ENCODE measurements at places on chromosomes 16 and 17. TPM values are rescaled to one million over a fixed set of nuclear protein-coding genes. Genes with fewer than 3 reads are reported as not detected.

The C17orf107 gene
- 1.3 TPM for polyA plus RNA-seq

DNA sequence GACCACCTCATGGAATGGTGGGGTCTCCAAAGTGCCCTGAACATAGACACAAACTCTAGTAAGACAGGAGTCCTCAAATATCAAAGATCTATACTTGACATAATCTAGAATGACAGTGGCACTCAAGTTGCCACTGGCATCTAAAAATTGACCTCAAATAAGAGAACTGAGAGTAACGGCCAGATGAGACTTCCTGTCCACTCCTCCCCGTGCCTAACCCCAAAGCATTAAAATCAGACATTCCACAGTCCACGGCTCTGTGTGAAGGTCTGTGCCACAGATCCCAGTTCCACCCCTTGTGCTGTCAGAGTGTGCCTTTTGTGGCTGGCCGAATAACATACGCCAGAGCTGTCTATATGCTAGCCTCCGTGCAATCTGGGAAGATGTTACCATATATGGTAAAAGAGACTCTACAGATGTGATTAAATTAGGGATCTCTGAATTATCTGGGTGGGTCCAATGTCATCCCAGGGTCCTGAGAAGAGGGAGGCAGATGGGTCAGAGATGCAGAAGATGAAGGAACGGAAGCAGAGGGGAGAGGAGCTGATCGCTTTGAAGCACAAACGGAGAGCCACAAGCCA lies 21.0 kb upstream of the EVPL start:
- DNase-seq: no peak

DNA sequence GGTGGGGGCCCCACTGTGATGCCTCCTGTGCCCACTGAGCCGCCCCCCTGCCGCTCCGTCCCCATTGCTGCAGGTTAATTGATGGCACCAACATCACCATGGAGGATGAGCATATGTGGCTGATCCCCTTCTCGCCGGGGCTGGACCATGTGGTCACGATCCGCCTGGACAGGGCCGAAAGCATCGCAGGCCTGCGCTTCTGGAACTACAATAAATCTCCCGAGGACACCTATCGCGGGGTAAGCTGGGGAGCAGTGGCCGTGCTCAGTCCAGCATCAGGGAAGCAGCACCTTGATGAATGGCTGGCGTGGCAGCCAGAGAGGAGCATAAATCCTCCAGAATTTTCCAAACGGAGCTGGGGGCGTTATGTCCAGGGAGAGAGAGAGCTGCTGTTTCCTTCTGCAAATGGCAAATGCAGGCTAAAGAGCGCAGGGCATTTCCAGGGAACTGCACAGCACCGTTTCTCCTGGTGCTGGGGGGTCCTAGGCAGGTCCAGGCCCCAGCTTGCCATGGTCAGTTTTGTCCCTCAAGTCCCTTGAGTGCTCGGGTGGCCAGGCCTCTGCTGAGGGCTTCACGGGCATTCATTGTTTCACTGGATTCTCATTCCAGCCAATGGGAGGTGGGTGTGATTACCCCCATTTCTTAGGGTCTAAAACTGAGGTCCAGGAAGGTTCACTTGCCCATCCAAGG lies 216.4 kb downstream of the KATNIP start:
- no peak for DNase-seq

DNA sequence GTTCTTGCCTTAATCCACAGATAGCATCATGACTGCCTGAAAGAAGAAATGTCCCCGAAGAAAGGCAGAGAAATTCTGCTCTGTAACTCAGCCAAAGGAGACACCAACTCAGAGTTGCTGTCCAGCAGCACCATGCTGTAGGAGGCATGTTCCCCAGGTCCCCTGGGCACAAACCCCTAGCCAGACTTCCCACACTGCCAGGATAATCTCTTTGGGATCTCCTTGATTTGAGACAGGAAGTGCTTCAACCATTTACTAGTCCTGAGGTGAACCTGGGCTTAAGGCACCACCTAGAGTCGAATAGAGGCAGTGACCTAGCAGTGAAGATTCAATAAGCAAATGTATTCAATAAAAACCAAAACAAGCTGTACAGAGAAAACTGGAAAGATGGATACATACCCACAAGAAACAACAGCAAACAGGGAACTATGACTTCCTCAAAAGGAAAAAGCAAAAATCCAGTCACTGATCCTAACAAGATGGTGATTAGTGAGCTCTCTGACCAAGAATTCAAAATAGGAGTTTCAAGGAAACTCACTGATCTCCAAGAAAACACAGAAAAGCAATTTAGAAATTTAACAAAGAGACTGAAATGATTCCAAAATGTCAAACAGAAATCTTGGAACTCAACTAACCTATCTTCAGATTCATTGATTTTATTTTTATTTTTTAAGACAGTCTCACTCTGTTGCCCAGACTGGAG lies 5.7 kb downstream of the OR4D2 start:
- no peak for DNase-seq

The WNT9B gene
- polyA plus RNA-seq: 0.06 TPM

GRCh38 chr16:3690980-3691720 lies 26.2 kb downstream of the TRAP1 start:
- no peak for DNase-seq

GRCh38 chr17:79007504-79008381 lies 1.8 kb downstream of the CANT1 start:
- no peak for DNase-seq

The ZNF469 gene
- polyA plus RNA-seq: 4.9 TPM

GRCh38 chr17:77356109-77356689 lies 215.4 kb downstream of the SEC14L1 start:
- no peak for DNase-seq

DNA sequence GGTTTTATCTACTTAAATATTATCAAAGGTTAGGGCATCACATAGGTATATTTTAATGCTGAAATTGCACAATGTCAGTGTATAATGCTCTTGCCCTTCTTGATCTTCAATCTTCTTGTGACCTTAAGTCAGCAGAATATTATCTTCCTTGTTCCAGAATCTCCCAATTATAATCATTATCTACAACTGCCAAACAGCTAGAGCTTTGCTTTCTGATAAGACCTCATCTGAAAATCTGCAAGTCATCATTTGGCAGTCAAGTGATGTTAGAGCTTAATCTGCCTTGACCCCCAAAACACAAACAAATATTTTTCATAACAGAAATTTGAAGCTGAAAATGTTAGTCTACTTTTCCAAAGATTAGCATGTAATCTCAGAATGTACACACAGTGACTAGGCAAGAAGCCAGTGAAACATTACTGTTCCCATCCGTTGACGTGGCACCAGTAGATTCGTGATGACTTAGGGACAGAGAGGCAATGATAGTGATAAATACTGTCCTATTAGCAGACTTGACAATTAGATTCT lies 19.8 kb downstream of the REXO5 start:
- no peak for DNase-seq

DNA sequence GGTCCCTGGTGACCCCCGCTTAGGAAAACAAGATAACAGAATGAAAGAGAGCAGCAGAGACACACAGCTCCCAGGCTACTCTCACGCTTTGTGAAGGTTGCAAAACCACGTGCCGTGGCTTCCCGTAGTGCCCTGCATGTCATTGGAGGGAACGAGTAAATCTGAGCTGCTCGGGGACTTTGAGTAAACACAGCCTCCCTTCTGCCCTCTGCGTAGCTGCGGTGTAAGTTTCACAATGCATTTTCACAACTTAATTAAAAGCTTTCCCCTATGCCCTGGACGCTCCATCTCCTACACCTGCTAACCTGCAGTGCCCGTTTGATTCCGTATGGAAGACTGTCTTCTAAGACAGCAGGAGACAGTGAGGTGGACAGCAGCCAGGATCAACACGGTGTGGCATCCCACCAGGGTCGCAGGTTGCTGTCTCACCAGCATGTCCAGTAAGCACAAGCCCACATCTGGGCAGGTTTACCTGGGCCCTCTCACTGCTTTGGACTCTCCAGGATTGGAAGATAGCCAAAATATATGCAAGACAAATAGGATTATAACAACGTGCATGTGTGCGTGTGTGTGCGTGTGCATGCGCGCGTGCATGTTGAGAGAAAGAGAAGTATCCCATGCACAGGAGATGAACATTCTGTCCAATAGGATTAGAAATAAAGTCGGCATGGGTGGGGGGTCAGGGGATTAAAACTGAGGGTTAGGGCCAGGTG lies 116.4 kb upstream of the RCVRN start:
- no peak for DNase-seq

DNA sequence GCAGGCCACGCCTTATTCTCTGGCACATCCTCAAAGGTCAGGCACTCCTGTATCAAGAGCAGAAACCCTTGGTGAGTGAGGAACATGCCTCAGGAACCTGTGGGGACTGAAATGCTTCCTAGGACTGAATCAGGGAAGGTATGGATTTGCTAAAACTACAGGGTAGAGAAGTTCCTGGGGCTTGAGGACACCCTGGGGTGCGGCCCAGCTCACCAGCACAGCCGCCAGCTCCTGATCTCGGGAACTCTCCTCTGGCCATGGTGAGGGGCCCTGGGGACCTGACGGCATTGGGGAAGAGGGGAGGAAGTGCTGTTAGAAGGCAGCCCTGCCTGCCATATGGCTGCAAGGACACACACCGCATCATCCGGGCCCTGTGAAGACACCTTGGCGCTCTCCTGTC lies 7.5 kb downstream of the ZSCAN10 start:
- no peak for DNase-seq

DNA sequence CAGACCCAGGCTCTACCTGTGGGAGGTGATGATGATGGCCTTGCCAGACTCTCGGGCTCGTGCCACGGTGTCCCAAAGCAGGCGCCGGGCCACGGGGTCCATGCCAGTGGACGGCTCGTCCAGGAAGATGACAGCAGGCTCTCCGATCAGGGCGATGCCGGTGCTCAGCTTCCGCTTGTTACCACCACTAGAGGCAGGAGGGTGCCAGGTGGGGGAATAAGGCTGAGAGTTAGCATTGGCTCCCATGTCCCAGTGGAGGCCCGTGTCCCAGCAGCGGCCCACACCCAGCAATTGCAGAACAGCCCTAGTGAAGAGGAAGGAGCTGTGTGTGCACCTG lies 10.3 kb upstream of the RNPS1 start:
- DNase-seq: no peak

- no peak for DNase-seq
Observed at GRCh38 chr16:67805718-67806427, 487 bp downstream of the RANBP10 start.

The CCNF gene
- 6.2 TPM for polyA plus RNA-seq

DNA sequence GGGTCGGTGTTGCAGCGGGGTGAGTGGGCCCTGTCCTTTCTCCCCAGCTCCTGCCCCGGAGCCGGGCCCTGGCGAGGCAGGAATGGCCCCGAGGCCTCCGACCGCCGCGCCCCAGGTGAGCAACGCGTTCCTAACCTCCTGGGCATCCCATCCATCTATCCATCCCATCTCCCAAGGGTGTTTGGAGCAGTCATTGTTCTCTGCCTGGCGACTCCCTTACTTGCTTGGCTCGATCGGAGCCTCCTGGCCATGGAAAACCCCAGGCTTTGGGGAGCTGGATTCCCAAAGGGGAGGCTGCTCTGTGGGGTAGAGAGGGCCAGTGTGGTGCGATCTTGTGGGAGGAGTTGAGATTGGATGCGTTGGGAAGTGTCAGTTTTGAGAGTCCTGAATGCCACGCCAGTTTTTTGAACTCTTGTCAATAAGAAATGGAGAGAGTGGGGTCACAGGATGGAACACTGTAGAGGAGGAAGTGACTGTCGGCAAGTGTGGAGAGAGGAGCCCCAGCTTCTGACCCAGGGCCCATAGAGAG lies 684 bp downstream of the ZFP90 start:
- no peak for DNase-seq

DNA sequence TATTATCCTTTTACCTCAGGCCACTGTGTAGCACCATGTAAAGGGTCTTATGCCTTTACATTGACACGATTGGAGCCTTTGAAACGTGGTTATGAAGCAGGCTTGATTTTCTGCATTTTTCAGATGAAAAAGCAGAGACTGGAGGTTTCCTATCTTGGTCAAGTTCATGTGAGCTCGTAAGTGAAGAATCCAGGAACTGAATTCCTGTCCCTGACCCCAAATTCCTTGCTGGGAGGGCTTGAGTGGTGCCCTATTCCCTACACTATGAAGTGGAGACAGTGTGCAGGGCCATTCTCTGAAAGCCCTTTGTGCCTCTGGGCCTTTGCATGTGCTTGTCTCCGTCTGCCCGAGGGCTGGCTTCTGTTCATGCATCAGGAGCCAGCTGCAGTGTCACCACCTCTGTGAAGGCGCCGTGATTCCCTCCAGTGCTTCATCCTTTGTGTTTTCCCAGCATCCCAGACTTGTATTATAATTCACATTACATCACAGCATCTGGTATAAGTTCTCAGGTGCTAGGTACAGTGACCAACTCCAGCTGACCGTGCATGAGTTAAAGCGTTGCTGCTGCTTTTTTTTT lies 181.1 kb downstream of the SNX29 start:
- no peak for DNase-seq

The CHST6 gene
- polyA plus RNA-seq: 2.1 TPM

- no peak for DNase-seq
Observed at GRCh38 chr16:89709166-89709565, 7.7 kb upstream of the SPATA2L start.

GRCh38 chr17:37640015-37640414 lies 3.2 kb downstream of the DDX52 start:
- DNase-seq: no peak

- no peak for DNase-seq
Observed at GRCh38 chr16:73750639-73751038, 546.0 kb upstream of the PSMD7 start.

The NOXO1 gene
- polyA plus RNA-seq: 1.4 TPM

The ZPBP2 gene
- polyA plus RNA-seq: not detected

DNA sequence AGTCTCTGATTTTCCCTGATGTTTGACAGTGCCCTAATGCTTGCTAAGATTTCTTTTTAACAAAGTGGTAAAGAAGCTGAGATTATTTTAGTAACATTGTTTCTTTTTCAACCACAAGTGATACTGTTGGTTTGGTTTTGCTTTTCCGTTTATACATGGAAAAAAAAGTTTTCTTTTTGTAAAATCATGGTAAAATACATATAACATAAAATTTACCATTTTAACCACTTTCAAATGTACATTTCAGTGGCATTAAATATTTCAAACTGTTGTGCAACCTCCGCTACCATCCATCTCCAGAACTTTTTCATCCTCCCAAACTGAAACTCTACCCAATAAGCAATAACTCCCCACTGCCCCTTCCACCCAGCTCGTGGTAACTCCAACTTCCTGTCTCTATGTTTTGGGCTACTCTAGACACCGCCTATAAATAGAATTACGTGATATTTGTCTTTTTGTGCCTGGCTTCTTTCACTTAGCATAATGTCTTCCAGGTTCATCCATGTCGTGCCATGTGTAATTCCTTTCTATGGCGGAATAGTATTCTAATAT lies 4.6 kb downstream of the CIITA start:
- no peak for DNase-seq

- DNase-seq: no peak
Observed at GRCh38 chr16:60905811-60906210, 1130.4 kb downstream of the CDH8 start.

The NLRP1 gene
- polyA plus RNA-seq: 69.1 TPM

DNA sequence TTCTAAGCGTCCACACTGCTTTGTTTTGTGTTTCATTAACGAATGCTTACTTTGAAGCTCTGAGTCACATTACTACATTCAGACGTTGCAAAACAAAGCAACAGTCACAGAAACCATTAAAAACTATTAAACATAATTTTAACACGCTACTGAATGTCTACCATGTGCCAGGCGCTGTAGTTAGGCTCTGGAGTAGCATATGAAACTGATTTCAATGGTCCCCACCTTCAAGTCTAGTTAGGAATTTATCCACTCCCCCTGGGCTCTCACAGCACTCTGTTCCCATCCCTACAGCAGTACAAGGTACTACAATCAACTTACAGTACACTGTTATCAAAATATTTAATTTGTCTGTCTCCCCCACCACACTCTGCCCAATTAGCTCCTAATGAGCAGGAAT lies 631 bp downstream of the UTP6 start:
- DNase-seq: no peak

All from forelimb muscle (tissue), 1 donor.